Fibroblast of lung (primary cell): ENCODE measurements at places on chromosomes 6 and 20.

DNA sequence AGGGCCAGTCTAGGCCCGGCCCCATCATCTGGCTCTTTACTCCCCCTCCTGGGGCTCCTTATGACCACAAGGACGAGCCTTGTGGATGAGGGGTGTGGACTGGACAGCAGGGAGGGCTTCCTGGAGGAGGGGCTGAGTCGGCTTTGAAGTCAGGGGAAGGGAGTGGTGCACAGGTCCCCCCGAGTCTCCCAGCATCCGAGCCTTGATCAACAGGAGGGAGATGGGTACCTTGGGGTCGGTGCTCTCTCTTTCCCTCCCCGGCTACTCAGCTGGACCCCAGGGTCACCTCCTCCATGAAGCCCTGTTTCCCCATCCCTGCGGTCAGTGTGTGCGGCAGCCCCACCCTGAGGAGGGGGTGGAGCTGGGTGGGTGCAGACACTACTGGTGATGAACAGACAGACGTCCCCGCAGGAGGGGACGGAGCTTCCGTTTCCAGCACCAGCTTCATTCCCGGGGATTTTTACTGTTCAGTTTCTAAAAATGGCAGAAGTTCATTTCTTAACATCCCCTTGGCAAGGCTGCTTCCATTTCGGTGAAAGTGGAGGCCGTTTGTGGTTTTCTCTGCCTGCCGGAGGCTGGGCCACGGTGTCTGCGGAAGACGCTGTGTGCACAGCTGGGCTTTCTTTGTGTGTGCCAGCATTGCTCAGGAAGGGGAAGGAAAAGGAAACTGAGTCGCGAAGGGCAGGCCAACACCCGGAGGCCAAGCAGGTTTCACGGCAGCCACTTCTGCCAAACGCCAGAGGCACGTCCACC lies 19.6 kb downstream of the NTSR1 start:
- DNase-seq = no peak

DNA sequence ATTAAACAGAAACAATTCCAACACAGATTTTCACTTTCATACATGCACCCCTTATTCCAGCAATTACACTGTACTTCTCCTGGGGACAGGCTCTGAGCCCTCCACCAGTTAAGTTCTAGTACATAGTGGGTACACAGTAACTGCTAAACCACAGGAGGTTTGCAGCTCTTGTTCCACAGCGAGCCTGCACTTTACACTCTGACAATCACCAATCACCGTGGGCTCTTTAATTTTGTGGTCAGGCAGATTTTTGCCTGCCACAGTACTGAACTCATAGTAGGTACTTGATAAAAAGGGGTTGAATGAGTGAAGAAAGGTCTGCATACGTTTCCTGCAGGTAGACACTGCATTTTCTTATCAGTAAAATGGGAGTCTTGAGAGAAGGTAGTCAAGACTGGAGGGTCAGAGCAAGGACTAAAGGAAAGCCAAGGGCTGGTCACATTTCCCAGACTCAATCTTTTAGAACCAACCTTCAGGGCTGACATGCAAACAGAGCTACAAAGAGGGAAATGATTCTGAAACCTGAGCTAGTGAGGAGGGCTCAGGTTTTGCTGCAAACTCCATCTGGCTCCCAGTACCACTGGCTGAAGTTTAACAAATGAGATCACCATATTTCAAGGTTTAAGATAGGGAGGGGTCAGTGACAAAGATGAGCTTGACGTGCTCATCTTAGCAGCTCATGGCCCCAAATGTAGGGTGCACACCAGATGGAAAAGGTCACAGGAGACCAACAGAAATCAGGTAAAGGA lies 404.6 kb downstream of the BTBD9 start:
- no peak for DNase-seq

DNA sequence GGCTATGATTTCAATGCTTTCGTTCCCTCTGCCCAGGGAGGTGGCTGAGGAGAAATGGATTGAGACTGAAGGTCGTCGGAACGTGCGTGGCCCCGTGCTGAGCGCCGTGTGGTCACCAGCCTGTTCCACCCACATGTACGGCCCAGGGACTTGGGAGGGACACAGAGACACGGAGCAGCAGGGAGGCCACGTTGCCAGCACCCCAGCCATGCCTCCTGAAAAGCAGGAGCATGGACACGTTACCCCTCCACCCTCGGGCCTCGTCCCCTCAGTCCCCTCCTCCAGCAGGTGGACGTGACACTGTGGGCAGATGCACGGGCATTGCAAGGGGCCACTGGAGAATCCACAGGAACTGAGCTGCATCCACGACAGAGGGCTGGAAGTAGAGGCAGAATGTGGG lies 133.1 kb upstream of the CST7 start:
- no peak for DNase-seq

DNA sequence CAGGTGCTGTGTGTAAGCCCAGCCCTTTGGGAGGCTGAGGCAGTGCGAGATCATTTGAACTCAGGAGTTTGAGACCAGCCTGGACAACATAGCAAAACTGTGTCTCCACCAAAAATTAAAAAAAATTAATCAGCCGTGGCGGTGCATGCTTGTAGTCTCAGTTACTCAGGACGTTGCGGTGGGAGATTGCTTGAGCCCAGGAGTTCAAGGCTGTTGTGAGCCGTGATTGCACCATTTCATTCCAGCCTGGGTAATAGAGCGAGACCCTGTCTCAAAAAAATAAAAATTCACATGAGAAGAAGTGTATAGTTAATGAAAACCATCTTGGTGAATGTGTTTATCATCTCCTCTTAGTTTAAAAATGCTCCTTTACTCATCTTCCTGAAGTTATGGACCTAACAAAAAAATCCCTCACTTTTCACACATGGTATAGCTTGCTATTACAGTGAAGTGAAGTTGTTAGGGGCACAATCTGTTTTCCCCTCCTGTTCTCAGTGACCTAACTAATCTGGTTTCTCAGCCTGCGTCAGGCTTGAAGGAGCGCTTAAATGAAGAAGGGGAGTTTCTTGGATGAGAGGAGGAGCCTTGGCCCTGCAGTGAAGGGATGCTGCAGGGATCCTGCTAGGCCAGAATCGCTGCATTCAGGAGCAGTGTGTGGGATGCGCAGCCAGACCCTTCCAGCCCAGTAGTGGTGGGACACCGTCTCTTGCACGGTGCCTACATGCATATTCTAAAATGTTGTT lies 45.3 kb downstream of the JARID2 start:
- no peak for DNase-seq

GRCh38 chr20:37416100-37416847 lies 70.3 kb downstream of the SRC start:
- no peak for DNase-seq

GRCh38 chr6:148037496-148037895 lies 305.1 kb upstream of the SASH1 start:
- peak; percentile 37 for DNase-seq

DNA sequence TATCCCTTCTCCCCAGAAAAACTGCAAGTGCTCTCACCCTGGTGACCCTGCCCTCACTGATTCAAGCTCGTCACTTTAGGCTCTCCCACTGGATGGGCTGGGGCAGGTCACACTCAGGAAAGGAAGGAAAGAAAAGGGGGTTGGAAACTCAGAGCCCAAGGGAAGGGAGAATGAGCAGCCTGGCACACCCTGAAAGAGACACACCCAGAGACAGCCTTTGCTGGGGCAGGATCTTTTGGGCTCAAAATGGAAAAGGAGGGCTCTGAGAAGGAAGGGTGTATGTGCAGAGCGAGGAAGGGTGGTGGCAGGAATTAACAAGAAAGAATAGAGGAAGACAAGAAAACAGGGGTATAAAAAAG lies 2.5 kb downstream of the PPP1R18 start:
- DNase-seq = no peak

GRCh38 chr6:80689716-80690395 lies 583.4 kb downstream of the BCKDHB start:
- DNase-seq = no peak

DNA sequence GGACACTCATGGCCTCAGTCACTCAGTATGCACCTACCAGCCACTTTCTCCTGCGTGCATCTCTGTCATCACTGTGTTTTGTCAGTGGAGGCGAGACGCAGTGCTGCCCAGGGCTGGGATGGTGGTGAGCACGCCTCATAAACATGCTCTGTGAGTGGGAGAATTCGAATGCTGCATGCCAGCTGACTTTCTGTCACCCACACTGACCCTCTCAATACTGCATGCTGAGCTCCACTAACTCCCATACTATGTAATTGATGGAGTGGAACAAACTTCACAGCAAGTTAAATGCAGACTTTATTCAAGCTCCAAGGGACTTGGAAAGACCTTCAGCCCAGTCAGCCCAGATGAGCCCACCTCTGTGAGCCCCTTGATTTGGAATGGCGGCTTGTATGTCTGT lies 22.7 kb upstream of the GGTLC1 start:
- no peak for DNase-seq

DNA sequence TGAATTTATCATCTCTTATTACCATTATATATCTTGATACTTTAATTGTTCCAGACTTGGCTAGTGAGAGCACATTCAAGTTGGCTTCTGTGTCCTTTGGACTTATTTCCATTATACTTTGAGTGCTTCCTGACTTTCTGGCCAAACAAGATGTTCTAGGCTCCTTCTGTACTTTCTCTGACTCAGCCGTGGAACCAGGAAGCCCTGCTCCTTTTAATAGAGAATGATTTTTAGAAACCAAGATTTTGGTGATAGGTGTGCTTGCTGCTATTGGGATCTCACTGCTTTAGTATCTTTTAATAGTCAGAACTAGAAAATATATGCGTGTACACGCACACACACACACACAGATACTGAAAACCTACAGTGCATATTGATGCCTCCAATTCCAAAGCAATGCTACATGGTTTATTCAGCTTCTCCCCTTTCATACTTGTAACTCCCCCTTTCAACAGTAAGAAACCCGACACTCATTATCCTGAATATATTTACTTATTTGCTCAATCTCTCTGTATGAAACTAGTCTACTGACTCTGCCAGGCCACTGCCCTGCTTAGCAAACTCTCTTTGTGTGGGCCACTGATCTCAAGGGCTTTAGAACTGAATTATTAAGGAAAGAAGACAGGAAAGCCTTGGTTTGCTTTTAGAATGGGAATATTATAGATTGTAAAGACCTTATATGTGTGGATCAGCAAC lies 42.7 kb upstream of the EZR start:
- DNase-seq = no peak

DNA sequence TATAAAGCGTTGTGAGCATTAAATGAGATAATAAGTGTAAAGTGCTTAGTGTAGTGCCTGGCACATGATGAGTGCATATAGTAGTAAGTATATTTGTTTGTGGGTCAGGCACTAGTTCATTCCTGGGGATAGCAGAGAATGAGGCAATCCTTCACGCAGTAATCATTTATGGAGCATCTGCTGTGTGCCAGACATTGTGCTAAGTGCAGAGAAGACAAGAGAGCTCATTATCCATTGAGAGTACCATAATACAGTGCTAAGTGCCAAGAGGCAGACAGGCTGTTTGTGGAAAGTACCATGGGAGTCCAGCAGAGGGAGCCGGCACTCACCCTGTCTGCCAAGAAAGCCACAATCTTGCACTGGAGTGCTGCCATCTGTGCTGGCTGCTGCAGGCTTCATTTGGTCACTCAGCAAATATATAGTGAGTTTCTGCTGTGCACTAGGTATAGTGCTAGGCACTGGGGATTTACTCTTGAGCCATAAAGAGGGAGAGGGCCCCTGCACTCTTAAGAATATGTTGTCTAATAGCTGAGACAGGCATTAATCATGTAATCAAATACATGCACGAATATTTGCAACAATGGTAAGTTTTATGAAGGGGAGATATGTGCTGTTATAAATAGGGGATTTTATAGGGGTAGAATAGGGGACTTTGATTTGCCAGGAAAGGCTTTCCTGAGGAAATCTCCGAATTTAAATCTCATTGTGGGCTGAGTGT lies 12.9 kb upstream of the MROH8 start:
- DNase-seq = peak; percentile 92

DNA sequence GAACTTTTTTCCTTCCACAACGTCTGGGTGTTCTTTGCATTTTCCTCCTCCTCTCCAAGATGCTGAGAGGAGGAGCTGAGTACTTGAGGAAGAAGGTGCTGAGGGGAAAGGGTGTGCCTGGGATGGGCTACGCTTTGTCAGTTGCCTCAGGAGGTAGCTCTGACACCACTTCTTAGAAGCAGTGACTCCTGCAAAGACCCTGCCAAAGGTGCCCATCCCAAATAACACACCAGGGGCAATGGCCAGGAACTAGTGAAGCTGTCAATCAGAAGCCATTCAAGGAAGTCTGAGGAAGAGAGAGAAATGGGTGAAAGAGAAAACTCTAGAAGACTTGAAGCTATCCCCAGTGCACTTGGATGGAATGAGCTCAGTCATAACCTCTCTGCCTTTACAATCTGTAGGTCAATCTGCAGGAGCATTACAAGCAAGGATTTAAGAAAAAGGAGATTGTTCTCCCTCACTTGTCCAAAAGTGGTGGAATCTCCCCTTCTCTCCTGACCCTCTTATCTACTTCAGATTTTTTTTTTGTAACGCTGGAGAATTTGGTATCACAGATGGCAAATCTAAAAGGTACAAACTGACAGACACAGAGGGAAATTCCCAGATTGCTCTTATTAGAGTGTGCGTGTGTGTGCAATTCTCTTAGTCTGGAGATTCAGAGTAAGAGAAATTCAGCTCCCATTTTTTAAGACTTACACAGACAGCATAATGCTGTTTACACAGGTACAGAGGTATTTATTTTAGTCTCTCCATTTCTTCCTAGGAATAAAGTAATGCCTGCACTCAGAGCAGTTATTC lies 242.6 kb downstream of the GMPR start:
- DNase-seq = no peak

GRCh38 chr6:18693881-18694280 lies 306.7 kb downstream of the RNF144B start:
- no peak for DNase-seq

DNA sequence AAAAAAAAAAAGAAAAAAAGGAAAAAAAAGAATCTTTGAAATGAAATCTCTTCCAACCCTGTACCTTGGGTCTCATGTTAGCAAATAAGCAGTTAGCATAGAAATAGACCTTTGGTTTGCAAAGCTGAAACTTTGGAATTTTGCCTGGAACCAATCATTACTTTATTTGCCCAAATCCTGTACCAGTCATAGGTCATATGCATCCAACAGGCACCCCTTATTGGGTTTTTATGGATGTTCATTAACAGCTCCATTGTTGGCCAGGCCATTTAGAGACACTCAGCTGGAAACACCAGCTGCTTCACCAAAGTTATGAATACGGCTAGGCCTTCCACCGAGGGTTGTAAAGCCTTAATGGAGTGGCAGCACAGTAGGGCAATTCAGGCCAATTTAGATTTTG lies 53.0 kb downstream of the ALDH8A1 start:
- DNase-seq = no peak

DNA sequence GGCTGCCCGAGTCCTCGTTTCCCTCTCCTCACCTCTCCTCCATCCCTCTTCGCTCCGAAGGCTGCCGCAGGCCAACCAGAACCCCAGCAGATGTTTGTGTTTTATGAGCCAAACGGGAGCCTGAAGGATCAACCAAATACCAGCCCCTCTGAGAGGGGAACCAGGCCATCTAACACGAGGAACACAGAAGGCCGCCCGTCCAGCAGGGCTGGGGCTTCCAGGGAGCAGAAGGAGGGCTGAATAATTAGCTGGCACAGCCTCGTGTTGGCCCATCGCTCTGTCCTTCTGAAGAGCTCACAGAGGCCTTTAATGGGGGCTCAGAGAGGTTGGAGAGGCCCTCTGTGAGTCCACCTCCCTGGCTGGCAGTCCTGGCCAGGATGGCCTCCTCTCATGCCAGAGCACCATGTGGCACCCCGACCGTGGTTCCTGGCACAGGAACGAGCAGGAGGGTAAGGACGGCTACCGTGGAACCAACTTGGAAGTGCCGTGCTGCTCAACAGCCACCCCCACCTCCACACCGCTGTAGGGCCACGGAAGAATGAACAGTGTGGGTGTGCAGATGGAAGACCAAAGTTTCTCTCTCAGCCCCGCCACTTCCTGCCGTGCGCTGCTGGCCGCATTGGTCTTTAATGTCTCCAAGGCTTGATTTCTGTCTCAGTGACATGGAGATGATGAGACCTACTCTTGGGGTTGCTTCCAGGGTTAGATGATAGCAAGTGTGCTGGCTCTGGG lies 155.2 kb downstream of the SCML4 start:
- DNase-seq = no peak
